Stimulated activated CD4-positive, alpha-beta T cell treated with anti-CD3 and anti-CD28 coated beads, TNF-alpha, amount 100 ng/mL, for 1 hour (primary cell): ENCODE measurements at places on chromosomes 11 and 22.
A peak's percentile ranks its signal among the peaks of the same experiment; 100 is the strongest.

GRCh38 chr11:132872211-132872610 is 660.1 kb downstream of the OPCML start:
- no peak for DNase-seq

GRCh38 chr11:57775491-57775890 is 13.9 kb downstream of the CTNND1 start:
- DNase-seq, result no peak

DNA sequence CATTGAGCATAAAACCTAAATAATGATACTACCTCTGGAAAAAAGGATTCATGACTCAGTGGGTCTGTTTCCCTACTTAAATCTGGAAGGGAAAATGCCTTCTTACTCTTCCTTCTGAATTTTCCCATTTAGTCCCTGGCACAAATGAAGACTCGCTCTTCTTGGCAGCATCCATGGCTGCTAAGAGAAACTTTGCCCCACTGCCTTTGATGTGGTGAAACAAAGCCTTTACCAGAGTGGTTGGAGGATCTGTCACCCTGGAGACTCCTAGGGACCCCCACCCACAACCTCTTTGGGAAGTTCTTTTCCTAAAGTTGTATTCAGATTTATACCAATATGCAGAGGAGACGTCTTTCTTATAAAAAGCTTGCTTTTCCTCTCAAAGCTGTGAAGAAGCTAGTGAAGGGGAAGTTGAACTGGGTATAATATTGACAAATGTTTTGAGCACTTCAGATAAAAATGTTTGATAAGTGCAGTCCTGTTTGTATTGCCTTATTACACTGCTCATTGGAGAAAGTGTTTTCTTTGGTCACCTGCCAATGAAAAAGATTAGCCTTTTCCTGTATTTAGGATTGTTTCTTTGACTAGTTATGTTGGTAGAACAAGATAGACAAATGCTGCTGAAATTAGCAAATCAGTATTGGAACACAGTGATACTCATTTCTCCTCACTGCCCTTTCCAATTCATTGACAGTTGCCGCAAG is 77.3 kb downstream of the ARFGAP2 start:
- no peak for DNase-seq

DNA sequence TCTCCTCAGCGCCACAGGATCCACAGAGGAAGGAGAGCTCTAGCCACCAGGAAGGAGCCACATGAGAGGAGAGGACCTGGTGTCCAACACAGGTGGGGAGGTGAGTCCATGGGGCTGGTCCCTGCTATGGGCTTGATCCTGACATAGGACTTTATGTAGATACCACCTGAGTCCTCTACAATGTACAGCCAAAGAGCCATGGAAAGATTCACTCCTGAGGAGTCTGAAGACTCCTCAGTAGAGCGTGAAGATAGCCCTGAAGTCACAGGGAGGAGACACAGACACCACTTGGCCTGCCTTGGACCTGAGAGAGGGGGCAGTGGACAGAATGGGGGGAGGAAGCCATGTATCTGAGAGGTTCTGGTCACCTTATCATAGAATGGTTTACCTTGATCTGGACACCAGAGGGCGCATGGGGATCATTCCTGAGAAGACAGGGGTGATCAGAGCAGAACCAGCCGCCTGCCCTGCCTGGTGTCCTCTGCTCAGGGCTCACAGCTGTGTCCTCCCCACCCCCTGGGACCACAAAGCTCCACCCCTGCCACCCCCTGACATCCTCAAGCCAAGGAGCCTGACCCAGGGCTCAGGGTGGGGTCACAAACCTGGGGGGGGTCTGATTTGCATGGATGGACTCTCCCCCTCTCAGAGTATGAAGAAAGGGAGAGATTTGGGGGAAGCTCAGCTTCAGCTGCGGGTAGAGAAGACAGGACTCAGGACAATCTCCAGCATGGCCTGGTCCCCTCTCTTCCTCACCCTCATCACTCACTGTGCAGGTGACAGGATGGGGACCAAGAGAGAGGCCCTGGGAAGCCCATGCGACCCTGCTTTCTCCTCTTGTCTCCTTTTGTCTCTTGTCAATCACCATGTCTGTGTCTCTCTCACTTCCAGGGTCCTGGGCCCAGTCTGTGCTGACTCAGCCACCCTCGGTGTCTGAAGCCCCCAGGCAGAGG is 77.0 kb downstream of the ZNF280B start:
- DNase-seq, result peak; percentile 8

DNA sequence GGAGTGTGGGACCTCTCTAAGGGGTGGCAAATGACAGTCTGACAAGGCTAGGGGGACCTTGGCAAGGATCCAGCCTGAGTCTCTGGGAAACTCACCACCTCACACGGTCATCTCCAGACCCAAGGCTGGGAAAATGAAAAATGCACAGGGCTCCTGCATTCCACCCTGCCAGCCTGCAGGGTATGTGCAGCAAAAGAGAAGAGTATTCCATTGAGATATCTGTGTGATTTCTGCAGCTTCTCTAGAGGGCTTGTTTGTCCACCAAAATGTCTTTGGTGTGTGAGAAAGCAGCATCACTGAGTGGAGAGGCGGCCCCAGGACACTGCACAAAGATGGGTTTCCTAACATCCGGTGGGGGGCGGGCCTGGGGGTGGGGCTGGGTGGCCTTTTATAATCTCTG is 177.8 kb downstream of the EFCAB6 start:
- DNase-seq, result no peak

GRCh38 chr11:15849257-15849656 is 507.1 kb downstream of the SOX6 start:
- no peak for DNase-seq

DNA sequence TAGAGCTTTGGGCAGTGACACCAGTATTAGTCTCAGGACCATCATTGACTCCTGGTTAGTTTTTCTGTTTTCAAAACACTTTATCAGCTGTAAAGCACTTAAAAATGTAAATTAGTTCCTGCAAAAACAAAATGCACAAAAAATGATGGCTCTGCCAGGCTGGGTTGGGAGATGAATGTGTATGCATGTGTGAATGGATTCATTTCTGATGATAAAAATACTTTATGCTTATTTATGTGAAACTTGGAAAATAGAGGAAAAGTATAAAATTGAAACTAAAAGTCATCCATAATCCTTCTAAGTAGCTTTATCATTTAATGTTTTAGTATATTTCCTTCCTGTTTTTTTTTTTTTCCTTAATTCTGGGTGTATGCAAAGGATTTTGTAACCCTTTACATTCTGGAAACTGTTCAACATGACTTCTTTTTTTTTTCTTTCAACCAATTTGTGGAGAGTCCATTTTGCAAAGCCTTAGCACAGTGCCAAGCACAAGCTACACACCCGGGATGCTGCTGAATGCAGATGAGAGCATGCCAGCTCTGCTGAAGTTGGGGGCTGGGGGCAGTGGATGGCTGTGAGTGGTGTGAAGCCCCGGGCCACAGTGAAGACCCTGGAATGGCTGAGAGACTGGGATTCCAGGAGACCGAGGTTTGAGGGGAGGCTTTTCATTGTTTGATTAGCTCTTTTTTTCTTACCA is 37.6 kb downstream of the PTPRJ start:
- DNase-seq, result no peak

GRCh38 chr22:30832407-30832987 is 136.1 kb downstream of the MORC2 start:
- DNase-seq, result no peak

- no peak for DNase-seq
Measured at GRCh38 chr22:45867118-45867905, 109.7 kb downstream of the WNT7B start.

GRCh38 chr22:45657701-45658100 is 13.9 kb upstream of the ATXN10 start:
- no peak for DNase-seq

- no peak for DNase-seq
Measured at GRCh38 chr22:20413217-20414058, 19.5 kb downstream of the ZNF74 start.

DNA sequence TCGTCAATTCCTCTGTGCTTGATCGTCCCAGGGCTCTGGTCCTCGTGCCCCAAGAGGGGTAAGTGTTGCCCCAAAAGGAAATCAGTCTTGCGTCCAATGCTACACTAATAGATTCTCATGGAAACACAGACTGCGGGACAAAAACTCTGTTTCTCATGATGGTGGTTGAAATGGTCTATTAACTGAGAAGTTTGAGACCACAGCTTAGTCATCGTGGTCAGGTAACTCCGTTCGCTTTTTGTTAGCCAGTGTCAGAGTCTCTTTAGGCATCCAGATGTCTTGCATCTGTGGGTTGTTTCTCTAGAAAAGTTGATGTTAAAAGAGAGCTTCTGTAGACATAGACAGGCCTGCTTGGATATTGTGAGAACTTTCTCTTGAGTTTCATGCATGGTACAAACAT is 104.6 kb upstream of the SORL1-AS1 start:
- no peak for DNase-seq

DNA sequence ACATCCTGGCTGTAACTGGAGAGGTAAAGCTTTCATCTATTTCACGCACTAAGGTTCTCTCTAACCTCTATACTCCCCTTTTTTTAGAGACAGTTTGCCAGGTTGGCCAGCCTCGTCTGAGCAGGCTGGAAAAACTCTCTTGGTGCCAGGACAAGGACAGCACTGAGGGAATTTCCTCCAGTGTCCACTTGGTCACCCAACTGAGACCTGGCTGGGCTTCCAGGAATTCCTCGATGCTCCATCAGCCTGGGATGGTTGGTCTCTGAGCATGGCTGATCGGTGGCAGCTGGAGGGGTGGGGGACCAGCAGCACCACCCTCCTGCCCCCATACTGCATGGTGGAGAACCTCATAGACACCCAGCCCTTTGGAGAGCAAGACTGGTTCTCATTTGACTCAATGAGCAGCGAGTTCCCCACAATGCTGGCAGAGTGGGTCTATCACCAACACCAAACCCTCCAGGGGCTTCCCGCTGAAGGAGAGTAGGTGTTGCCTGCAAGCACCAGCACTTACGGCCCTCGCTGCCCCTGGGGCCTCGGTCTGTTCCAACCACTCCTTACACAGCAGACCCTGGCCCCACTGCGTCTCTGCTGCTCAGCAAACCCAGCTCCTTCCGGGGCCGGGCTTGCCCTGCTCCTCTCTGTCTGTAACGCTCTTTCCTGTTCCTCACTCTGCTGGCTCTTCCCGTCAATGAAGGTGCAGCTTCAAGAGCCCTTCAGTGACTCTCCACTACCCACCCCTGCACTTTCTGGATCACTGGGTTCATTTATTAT is 122.2 kb downstream of the ST3GAL4 start:
- no peak for DNase-seq
